Left renal cortex interstitium (tissue), 4 donors: ENCODE measurements at places on chromosomes 16 and 17. TPM values are rescaled to one million over a fixed set of nuclear protein-coding genes. Genes with fewer than 3 reads are reported as not detected.

DNA sequence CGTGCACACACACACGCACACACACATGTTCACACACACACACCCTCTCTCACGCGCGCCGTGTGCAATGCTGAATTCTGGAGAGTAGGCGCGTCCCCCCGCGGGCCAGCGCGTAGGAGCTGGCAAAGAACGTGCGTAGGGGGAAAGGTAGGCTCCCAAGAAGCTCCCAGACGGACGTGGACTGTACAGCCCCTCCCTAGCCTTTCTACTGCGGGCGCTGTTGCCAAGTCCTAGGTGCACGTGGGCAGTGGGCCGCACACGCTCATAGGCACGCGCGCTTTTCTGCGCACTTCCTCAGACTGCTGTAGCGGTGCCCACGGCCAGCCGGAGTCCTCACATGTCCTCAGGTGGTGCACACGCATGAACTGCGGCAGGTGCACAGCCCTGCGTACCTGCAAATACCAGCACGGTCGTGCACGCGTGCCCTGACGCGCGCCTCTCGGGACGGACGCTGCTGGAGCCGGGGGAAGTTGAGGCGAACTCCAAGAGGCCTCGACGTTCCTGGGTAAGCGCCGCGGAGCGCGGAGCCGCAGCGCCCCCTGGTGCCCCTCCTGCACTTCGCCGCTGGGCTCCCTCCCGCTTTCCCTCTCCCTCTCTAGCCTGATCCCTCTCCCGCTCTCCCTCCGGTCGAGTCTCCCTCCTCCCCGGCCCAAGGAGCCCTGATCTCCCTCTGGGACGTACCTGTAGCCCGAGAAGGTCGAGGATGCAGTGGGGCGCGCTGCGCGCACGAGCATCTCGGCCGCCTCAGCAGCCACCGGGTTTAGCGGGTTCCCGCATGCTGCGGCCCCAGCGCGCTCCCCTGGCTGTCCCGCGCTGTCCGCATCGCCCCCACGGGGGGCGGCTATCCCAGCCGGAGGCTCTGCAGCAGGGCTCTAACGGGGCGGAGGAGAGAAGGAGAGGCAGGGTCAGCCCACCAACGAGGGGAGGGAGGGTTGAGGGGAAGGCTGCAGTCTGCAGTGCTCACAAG is 749 bp downstream of the GRIN2A start:
- DNase-seq, result peak; percentile 57

DNA sequence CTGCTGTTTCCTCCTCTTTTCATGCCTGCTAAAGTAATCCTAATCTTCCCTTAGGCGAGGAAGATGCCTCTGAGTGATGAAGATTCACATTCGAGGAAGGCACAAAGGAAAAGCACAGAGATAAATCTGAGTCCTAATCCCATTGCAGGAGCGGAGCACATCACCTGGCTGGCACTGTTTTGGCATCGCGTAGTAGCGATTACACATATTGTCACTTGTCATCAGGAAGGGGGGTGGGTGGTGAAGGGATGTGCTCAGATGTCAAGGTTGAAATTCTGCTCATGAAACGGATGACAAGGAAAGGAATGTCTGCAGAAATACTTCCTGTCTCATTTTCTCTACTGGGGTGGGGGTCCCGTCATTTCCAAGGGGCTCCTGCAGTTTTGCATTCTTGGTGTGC is 363.1 kb upstream of the EEF2KMT start:
- DNase-seq, result no peak

RAB37 gene
- 5.6 TPM for polyA plus RNA-seq

EVI2B gene
- polyA plus RNA-seq, result 2.4 TPM

GRCh38 chr16:19830902-19831560 is 53.6 kb downstream of the GPRC5B start:
- DNase-seq, result no peak

- DNase-seq, result no peak
Measured at GRCh38 chr17:50169881-50170459, 4.2 kb downstream of the SGCA start.

GRCh38 chr17:76867578-76868175 is 527 bp upstream of the MGAT5B start:
- DNase-seq, result no peak

- no peak for DNase-seq
Measured at GRCh38 chr16:24820522-24820921, 25.2 kb upstream of the SLC5A11 start.
